Vein endothelial cell (primary cell): ENCODE measurements at places on chromosomes 13 and 19. TPM values are rescaled to one million over a fixed set of nuclear protein-coding genes. Genes with fewer than 3 reads are reported as not detected.

Gene RDH8
- not detected in 2 replicates for total RNA-seq

Gene IL17D
- total RNA-seq = 6.2 and 7.8 TPM in 2 replicates

Gene ENOX1
- total RNA-seq = 0.65 and 1.6 TPM in 2 replicates

Gene NXNL1
- not detected in 2 replicates for total RNA-seq

Gene PPM1N
- total RNA-seq = 2.0 and 2.3 TPM in 2 replicates

Gene ZNF260
- total RNA-seq = 18.1 and 20.3 TPM in 2 replicates

Gene C5AR1
- total RNA-seq = not detected in 2 replicates

Gene KLK2
- not detected in 2 replicates for total RNA-seq

Gene DMKN
- not detected in 2 replicates for total RNA-seq

Gene ZNF414
- total RNA-seq = 3.9 and 4.9 TPM in 2 replicates

Gene RHPN2
- 2.0 and 2.3 TPM in 2 replicates for total RNA-seq

Gene FUT3
- total RNA-seq = not detected in 2 replicates

Gene DACT3
- 0.57 and 0.65 TPM in 2 replicates for total RNA-seq

Gene FBXO27
- 1.3 and 2.3 TPM in 2 replicates for total RNA-seq

Gene HIF3A
- total RNA-seq = 4.6 and 7.8 TPM in 2 replicates

Gene GAPDHS
- total RNA-seq = not detected in 2 replicates

Gene CEACAM8
- not detected in 2 replicates for total RNA-seq
